D341Med (cell line): ENCODE measurements at places on chromosomes 16 and 17.

GRCh38 chr17:7437950-7438614 is 1.2 kb upstream of the FGF11 start:
- no peak for DNase-seq

DNA sequence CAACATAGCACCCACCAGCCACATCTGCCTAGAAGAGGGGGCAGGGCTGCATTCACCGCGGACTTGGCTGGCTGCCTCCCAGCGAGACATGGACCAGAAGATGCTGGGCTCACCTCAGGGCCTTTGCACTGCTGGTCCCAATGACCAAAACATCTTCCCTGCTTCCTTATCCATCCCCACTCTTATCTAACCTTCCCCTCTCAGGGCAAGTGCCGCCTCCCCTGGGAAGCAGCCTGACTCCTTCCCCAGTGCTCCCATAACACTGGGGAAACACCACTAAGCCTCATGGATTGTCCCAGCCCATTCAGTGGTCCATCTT is 5.7 kb downstream of the TMC6 start:
- no peak for DNase-seq

DNA sequence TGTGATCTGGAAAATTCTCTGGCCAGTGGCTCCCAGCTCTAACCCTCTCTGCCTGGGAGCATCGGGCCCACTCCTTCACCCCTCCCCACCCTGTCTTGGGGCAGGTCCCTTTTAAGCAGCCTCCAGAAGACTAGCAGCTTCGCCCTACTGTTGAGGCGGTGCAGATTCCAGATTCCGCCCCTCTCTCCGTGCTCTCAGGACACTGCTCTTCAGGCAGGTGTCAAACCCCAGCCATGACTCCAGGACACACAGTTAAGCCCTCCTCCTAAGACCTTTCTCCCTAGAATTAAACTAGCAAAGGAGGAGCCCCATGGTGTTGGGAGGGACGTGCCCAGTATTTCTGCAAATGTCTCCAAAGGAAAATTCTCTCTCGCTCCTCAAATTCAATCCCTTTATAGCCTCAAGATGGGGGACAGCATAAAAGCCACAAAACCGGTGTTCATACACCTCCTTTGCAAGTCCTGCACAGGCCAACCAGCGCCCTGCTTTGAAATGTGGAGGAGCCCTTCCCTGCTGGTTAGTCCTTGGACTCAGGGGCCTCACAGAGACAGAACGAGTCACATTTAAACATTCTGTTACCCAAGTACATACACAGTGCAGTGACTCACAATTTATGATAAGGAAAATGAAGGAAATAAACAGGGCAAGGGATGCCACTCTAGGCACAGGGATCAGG is 7.2 kb downstream of the LPO start:
- DNase-seq, result no peak

DNA sequence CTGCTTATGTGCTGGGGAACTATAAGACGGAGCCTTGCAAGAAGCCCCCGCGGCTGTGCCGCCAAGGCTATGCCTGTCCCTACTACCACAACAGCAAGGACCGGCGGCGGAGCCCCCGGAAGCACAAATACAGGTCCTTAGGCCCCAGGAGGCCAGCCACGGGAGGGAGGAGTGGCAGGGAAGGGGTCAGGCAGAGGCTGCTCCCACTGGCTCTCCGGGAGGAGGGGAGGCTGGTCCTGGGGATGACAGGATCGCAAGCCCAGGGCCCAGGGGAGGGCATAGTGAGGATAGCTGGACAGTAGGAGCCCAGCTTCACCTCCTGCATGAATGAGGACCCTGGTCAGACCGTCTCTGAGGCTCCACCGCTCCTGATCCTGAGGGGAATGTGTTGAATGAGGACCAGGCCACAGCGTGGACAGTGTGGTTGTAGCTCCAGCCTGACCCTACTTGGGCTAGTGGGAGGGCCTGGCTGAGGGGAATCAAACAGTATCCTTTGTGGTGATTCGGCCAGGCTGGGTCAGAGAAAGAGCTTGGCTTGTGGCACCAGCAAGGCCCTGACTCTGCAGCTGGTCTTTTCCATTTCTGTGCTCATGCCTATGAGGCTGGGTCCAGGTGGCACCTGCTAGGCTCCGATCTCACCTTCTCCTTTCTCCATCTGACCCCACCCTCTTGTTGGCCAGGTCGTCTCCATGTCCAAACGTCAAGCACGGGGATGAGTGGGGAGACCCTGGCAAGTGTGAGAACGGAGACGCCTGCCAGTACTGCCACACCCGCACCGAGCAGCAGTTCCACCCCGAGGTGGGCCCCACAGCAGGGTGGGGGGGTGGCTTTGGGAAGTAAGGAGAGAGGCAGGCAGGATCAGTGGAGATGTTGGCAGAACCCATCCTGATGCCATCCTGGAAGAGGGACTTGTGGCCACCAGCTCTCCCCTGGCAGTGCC is 28.7 kb downstream of the UNK start:
- DNase-seq, result peak; percentile 32

- DNase-seq, result no peak
These were observed 16.1 kb upstream of the UBTF start for GRCh38 chr17:44235583-44235936.

- no peak for DNase-seq
These were observed 15.5 kb upstream of the BRCA1 start for GRCh38 chr17:43140396-43141332.

DNA sequence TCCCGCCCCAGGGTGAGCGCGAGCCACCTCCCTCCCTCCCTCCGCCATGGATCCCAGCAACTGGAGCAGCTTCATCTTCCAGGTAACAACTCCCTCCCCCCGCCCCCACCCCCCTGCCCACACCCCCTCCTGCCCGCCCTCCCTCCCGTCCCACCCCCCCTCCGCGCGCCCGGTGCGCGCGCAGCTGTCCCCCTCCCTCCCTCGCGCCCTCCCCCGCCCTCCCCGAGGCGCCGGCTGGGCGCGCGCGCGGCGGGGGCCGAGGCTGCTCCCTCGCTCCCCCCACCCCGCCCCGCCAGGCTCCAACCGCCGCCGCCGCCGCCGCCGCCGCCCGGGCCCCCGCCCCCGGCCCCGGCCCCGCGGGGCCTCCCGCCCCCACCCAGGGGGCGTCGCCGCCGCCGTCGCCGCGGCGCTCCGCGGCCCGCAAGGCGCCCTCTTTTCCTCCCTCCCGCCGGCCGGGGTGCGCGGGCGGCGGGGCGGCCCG is at the start of gene MAZ:
MAZ (plus strand) TSS at position 431 of the 481 bp plus-strand sequence. CDS start 173 bp downstream, outside the sequence.
- DNase-seq, result peak; percentile 86

DNA sequence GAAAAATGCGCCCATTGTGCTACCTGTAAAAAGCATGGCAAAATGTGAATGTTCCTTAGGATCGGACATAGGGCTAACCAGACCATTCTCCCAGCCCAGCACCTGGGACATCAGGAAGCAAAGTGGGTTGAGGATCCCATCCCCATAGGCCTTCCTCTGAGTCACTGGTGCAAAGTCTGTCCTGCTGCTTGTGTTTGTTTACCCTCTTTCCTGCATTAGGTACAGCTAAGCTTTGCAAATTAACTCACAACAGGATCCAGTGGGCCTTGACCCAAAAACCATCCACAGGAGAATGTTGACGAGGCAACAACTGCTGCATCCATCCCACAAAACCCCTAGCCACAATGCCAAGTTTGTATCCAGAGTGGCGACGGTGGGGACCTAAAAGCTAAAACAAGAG is 106.2 kb downstream of the GRIN2A start:
- no peak for DNase-seq
